Right atrium auricular region (tissue), 2 donors: ENCODE measurements at places on chromosomes 6 and 20. TPM values are rescaled to one million over a fixed set of nuclear protein-coding genes. Genes with fewer than 3 reads are reported as not detected.

DNA sequence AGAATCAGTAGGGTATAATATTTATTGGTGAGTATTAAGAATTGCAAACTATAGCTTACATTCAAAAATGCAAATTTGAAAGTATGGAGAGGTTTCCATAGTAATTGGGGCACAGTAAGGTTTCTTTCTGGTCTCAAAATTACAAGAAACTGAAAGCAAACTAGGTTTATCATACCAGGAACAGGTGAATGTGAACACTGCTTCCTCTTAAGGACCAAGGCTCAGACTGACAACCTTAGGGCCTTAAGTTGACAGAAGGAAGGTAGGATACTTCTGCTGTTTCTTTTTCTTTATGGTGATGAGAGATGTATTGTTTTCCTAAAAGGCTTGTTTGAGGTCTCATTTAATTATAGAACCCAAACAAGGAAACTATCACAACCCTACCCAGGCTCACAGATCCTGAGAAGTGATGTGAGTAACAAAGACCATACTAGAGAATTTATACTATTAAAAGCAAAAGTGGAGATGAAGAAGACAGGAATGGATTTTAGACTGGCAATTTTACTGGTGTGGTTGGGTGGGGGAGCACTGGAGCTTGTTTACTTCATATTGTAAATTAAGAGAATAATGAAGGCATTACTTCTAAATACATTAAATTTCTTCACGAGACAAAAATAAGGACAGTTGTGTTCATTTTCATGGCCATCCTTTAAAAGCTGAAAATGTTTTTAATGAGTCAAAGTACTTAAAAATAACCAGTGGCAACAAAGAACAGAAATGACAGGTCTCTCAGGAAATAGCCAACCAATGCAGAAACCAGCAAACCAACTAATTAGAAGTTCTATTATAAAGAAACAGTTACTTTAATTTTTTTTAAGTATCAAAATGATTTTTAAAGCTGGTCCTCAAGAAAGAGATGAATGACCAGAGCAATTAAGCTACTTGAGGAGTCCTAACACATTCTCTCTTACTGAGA, 21.3 kb downstream of the STAU1 start:
- H3K27me3 ChIP-seq, result no peaks in the 10 kb centered on the region
- no peak for DNase-seq
- H3K4me3 ChIP-seq, result no peak overlapping the region

GRCh38 chr6:35810971-35811698, 6.0 kb downstream of the LHFPL5 start:
- no peak overlapping the region for H3K27ac ChIP-seq
- H3K4me1 ChIP-seq, result no peaks in the 10 kb centered on the region
- H3K36me3 ChIP-seq, result no peaks in the 10 kb centered on the region
- no peaks in the 10 kb centered on the region for H3K27me3 ChIP-seq
- DNase-seq, result no peak

The ARFGEF3 gene
- total RNA-seq, result 1.7 TPM

- peak overlapping the region; percentile 90 for H3K27ac ChIP-seq
- H3K36me3 ChIP-seq, result no peaks in the 10 kb centered on the region
- H3K27me3 ChIP-seq, result no peaks in the 10 kb centered on the region
- no peak for DNase-seq
- H3K4me3 ChIP-seq, result peak overlapping the region; percentile 31
- H3K4me1 ChIP-seq, result no peaks in the 10 kb centered on the region
These were observed 8.7 kb downstream of the LAMA5 start for GRCh38 chr20:62358171-62359042.

DNA sequence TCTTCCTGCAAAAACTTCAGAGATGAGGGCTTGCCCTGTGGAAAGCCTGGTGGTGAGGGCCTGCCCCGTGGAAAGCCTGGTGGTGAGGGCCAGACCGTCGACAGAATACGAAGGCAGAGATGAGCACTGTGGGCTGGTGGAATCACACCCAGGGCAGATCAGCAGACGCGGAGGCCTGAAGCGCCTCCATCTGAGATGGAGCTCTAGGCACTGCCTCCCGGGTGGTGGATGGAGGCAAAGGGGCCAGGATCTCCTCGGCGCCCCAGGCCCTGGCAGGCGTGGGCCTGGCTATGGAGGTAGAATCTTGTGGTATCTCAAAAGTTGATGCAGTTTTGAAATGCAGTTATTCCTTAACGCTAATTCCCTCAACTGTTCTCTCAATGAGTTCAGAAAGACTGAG, 104.8 kb downstream of the PSMB1 start:
- no peaks in the 10 kb centered on the region for H3K27me3 ChIP-seq
- no peak overlapping the region for H3K4me3 ChIP-seq
- H3K4me1 ChIP-seq, result no peaks in the 10 kb centered on the region
- DNase-seq, result no peak
- no peaks in the 10 kb centered on the region for H3K36me3 ChIP-seq
- no peak overlapping the region for H3K27ac ChIP-seq

The ARG1 gene
- 1.1 TPM for total RNA-seq

The KCNB1 gene
- 2.7 TPM for total RNA-seq

- no peaks in the 10 kb centered on the region for H3K4me1 ChIP-seq
- no peaks in the 10 kb centered on the region for H3K27me3 ChIP-seq
- peak overlapping the region; percentile 87 for H3K4me3 ChIP-seq
- H3K36me3 ChIP-seq, result no peaks in the 10 kb centered on the region
- no peak for DNase-seq
These were observed 42.4 kb downstream of the POPDC3 start for GRCh38 chr6:105137388-105137787.

The ELOVL4 gene
- total RNA-seq, result 0.44 TPM

The SNX21 gene
- 54.7 TPM for total RNA-seq

The GPLD1 gene
- total RNA-seq, result 0.71 TPM

GRCh38 chr20:1212607-1213396, 9.5 kb downstream of the C20orf202 start:
- peak; percentile 80 for DNase-seq
- H3K36me3 ChIP-seq, result no peaks in the 10 kb centered on the region
- H3K27ac ChIP-seq, result no peak overlapping the region
- no peaks in the 10 kb centered on the region for H3K4me1 ChIP-seq
- no peaks in the 10 kb centered on the region for H3K27me3 ChIP-seq

DNA sequence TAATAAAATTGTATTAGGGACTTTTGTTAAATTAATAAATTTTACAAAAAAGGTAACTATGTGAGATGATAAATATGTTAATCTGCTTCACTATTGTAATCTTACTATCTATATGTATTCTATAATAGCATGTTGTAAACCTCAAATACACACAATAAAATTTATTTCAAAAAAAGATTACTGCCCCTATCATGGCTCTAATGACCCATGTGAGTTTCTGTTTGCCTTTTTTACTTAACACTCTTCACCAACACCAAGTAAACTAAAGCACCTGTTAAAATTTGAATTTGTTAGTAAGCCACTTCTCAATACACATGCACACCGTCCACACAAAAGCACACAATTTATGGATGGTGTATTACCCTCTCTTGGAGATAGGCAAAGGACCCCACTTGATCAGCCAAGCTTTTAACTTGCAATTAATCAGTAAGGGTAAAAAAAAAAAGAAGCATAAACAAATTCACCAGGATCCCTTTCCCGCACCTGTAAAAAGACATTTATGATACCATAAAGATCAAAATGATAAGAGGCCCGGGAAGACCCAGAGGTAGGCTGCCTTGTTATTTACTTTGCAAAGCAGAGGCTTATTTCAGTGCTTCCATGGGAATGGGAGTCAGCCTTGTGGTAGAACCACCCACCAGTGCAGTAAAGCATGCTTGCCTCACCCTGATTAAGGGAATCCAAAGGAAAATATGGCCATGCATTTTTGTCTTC, 28.6 kb upstream of the PKHD1 start:
- no peak for DNase-seq
- H3K4me1 ChIP-seq, result no peaks in the 10 kb centered on the region
- H3K36me3 ChIP-seq, result no peaks in the 10 kb centered on the region
- H3K27ac ChIP-seq, result no peak overlapping the region

The BPIFB1 gene
- total RNA-seq, result not detected

The WFDC5 gene
- not detected for total RNA-seq

DNA sequence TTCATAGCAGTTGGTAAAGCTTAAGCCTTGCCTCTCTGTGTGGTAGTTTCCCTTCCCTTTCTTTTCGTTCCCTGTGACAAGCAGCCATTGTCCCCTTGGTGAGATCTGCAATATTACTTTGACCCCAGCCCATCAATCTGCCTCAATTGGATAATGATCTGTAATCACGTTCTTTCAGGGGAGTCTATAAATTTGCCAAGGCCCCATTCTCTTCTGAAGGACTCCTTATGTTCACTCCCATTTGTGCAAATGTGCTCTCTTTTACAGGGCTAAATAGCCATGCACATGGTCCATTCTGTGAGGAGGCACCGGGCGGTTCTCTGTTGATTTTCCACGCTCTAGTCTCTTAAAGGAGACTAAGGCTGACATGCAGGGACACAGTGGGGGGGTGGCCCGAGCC, 660.4 kb upstream of the SLC35B3 start:
- no peaks in the 10 kb centered on the region for H3K36me3 ChIP-seq
- H3K27me3 ChIP-seq, result no peaks in the 10 kb centered on the region
- H3K27ac ChIP-seq, result no peak overlapping the region
- H3K4me3 ChIP-seq, result no peak overlapping the region

- no peak for DNase-seq
- no peak overlapping the region for H3K27ac ChIP-seq
- no peaks in the 10 kb centered on the region for H3K27me3 ChIP-seq
- H3K4me1 ChIP-seq, result no peaks in the 10 kb centered on the region
These were observed 19.9 kb downstream of the GLYATL3 start for GRCh38 chr6:49519660-49520059.

DNA sequence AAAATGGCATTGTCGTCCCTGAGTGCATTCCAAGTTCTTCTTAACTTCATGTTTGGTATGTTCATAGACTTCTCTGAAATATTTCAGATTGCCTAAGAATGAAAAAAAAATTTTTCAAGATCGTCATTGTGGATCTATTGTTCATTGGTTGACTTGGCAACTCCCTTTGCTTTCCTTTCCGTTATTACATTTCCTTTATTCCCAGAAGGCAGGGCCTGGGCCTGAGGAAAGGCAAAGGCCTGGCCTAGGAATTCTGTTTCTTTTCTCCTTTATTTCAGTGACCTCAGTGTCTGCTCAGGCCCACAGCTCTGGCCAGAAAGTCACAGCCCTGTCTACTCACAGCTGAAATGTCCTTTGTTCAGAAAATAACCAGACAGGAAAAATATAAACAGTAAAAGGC, 401.6 kb upstream of the PLCB4 start:
- peak; percentile 77 for DNase-seq
- peak overlapping the region; percentile 71 for H3K27ac ChIP-seq
- no peaks in the 10 kb centered on the region for H3K36me3 ChIP-seq
- no peaks in the 10 kb centered on the region for H3K4me1 ChIP-seq
- no peak overlapping the region for H3K4me3 ChIP-seq
- no peaks in the 10 kb centered on the region for H3K27me3 ChIP-seq

DNA sequence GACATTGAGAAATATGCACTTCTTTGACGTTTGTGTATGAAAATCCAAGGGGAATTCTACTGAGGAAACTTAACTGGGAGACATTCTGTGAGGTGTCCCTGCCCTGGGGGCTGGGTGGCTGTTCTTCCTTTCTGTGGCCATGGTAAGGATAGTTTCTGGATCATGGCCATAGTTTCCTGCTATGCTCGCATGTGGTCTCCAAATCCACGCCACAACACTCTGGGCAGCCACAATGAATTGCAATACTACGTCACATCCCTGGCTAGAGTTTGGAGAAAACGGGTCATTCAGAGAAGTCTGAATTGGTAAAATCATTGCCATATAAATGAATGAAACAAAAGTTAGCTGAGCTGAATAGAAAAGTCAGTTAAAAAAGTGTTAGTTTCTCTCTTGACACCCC, 230.6 kb downstream of the UTRN start:
- no peaks in the 10 kb centered on the region for H3K27me3 ChIP-seq
- H3K4me1 ChIP-seq, result no peaks in the 10 kb centered on the region
- H3K36me3 ChIP-seq, result peaks cover 36% of the 10 kb centered on the region
- no peak for DNase-seq

The CD24 gene
- 0.63 TPM for total RNA-seq
